ENCODE measurements at places on chromosomes 2 and 18. TPM values are rescaled to one million over a fixed set of nuclear protein-coding genes. Genes with fewer than 3 reads are reported as not detected.

- no peak for DNase-seq
Observed at GRCh38 chr2:194004590-194005206, 1652.3 kb upstream of the SLC39A10 start.

- no peak for DNase-seq
Observed at GRCh38 chr2:109351164-109351756, 222.3 kb downstream of the SH3RF3 start.

DNA sequence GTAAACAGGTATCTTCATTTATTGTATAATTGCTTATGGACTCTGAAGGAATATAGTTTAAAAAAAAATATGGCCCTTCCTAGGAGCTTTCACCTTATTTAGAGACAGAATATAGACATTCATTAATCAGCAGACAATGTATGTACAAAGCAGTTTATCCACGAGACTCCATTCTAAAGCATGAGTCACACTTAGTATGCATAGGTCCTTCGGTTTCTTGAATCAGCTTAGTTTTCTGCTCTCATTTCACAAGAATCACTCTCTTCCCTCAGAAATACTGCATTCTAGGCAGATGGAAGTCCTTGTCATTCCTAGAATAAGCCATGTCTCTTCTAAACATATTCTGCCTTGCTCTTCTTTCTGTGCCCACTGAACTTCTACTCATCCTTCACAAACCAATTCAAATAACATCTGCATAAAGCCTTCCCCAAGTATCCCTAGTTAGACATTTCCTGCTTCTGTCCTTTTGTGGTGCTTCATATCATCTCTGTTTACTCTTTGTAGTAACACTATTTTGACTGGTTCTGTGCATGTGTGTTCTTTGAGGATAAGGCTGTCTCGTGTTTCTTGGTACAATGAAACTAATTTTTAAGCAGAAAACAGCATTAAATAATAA is 84.5 kb downstream of the PTRHD1 start:
- DNase-seq, result no peak

DNA sequence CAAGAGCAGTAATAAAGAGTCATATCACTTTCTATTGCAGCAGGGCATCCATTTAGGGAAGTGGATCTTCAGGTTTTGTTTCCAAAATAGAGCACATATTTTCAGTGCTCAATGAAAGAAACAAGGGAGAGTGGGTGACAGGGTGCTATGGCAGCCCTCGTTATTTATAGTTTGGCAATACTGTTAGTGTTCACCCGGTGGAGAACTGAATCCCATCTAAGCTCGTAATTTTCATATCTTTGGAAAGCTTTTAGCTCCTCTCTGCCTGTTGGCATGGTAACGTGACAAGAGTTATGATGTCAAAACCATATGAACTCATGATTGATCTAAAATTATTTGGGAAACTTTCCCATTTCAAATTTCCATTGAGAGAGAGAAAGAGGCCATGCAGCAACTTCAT is 331.9 kb downstream of the LRRTM1 start:
- DNase-seq, result no peak

The FOXD4L1 gene
- polyA plus RNA-seq, result 1.6 TPM

The TFPI gene
- polyA plus RNA-seq, result 38.2 TPM

Measured in forelimb muscle (tissue), 1 donor.